HT-29 (cell line): ENCODE measurements at places on chromosomes 4 and X. TPM values are rescaled to one million over a fixed set of nuclear protein-coding genes. Genes with fewer than 3 reads are reported as not detected.

DNA sequence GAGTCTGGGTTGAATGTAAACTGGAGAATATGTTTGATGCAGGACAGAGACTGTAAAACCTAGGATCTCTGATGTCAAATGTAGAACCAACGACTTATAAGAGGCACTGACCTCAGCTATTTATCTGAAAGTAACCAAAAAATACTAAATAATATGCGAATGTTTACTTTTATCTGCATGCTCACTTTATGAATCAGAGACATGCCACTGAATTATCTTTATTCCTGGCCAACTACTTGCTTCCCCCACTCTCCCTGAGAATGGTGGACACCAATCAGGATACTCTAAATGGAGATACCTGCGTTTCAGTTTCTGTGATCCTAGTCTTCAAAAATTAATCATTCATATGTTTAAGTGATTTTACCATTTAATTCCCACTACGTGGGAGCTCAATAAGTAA is 1038.4 kb upstream of the PABPC4L start:
- no peak for DNase-seq

DNA sequence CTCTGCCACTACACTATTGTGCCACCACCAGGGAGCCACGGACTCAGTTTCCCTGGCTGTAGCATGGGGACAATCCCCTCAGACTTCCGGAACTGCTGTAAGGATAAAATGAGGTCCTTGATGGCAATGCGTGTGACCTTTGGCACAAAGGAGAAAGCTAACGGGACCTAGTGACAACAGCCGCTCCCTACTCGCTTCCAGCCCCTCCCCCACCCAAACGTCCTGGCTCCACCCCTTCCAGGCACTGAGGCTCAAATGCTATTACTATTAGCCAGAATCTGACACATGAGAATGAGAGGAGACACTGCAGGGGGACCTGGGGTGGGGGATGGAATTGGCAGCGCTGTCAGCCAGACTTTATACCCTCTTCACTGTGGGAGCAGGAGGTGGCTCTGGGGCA is 5.4 kb upstream of the DUSP9 start:
- DNase-seq = no peak

- no peak for DNase-seq
Measured at GRCh38 chr4:47579235-47579634, 94.2 kb downstream of the ATP10D start.

The MTNR1A gene
- not detected in 2 replicates for total RNA-seq

The FAM241A gene
- 0.91 and 0.92 TPM in 2 replicates for total RNA-seq

DNA sequence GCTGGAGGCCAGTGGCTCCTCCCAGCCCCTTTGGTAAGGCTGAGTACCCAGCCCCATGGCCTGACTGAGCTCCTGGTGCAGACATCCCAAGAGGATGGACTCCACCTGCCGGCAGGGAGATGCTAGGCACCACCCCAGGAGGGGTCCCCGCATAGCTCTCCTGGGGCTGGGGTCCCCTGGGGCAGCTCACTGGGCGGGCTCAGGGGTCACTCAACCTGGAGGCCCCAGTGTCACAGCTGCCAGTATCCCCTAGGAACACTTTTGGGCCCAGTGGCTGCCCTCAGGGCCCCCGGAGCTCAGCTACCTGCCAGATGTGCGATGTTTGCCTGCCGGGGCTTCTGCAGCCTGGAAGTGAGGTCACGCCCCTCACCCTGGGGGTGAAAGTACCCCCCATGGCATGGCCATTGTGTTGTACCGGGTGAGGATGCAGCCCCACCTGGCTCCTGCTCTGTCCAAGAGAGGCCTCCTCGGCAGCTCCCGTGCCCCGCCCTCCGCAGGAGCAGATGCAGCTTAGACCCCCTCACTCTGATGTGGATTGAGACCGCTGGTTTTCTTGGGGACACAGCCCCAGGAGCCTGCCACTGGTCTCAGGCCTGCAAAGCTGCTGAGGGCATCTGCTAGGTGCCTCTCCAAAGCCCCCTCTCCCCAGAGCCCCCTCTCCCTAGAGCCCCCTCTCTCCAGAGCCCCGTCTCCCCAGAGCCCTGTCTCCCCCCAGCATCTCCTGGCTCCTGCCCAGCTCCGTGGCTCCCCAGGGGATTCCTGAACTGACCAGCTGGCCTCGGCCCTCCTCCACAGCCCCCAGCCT is 6.7 kb upstream of the HGFAC start:
- DNase-seq = no peak
